DMS153 (cell line): ENCODE measurements at places on chromosomes 3 and 15.
A peak's percentile ranks its signal among the peaks of the same experiment; 100 is the strongest.

GRCh38 chr15:100183921-100184495 lies 157.8 kb downstream of the ADAMTS17 start:
- DNase-seq, result no peak

- no peak for DNase-seq
Measured at GRCh38 chr3:167705840-167706239, 28.9 kb downstream of the PDCD10 start.

- DNase-seq, result no peak
Measured at GRCh38 chr3:4045756-4046155, 246.5 kb downstream of the LRRN1 start.

- DNase-seq, result peak; percentile 4
Measured at GRCh38 chr15:101258238-101259144, 6.6 kb upstream of the CHSY1 start.

- DNase-seq, result no peak
Measured at GRCh38 chr3:79085171-79085570, 682.6 kb downstream of the ROBO1 start.

GRCh38 chr15:58900631-58901030 lies 32.8 kb downstream of the SLTM start:
- DNase-seq, result no peak

DNA sequence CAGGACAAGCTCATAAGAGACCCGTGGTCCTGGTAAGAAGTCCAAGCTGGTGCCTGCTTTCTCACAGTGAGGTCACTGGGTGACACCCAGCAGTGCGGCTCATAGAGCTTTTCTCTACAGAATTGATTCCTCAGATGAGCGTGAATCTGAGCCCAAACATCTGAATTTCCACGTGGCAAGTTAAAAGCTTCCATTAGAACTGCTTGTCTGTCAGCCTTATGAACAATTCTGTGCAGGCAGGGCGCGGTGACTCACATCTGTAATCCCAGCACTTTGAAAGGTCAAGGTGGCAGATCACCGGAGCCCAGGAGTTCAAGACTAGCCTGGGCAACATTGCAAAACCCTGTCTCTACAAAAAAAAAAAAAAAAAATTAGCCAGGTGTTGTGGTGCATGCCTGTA lies 113.1 kb upstream of the ABHD17C start:
- DNase-seq, result no peak

DNA sequence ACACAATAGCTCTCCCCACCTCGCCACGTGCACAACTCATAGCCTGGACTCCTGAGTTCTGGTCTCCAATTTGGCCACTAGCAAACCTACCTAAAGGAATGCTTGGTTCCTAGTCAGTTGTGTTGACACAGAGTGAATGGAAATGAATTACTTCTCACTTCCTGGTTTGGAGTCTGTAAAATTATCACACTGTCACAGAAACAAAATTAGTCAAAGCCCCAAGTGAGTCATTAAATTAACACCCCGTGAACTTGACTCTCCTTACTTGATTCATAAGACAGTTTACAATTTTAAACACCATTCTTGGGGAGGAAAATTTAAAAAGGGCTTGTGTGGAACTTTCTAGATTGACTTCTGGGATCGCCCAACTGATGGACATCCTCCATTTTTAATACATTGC lies 276.2 kb upstream of the CTNNB1 start:
- no peak for DNase-seq

DNA sequence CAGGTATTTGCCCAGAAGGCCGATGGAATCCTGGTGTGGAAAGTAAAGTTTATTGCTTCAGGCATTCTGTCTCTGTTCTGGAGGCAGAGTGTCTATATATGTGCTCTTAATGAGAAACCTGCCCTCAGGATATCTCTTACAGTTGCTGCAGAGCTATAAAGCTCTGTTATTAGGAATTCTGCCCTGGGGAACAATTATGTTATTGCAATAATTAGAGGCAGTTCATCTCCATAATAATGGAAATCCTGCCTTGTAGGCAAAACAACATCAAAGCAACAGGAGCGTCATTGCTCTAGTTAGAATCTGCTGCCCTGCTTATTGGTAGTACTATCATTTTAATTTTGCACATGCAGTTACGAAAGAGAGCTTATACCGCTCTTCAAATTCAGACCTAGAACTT lies 175.6 kb downstream of the IL5RA start:
- DNase-seq, result no peak

- no peak for DNase-seq
Measured at GRCh38 chr15:91873138-91873536, 19.6 kb downstream of the SLCO3A1 start.

- no peak for DNase-seq
Measured at GRCh38 chr3:106830334-106830733, 546.9 kb upstream of the CCDC54 start.

DNA sequence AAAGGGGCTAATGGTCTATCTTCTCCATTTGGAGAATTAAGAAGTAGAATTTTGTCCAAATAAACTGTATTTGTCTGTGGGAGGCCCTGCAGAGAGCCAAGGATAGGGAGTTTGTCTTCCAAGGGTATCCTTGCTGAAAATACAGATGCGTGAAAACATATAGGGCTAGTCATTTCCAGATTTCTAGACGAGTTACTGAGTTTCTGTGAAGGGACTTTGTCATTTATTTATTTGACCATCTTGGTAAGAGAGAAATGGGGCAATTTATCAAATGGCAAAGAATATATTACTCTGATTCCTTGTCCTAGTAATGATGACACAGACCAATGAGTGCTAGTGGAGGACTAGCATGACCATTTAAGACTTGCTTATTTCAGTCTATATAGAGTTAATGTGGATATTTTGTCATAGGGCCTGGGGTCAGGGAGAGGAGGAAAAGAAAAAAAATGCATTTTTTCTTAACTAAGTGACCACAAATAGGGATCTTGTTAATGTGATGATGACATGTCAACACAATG lies 376.6 kb upstream of the ONECUT1 start:
- no peak for DNase-seq

GRCh38 chr3:140822401-140823047 lies 119.1 kb upstream of the SLC25A36 start:
- DNase-seq, result no peak

- no peak for DNase-seq
Measured at GRCh38 chr3:134355416-134355815, 18.8 kb downstream of the AMOTL2 start.

- no peak for DNase-seq
Measured at GRCh38 chr3:103218793-103219192, 784.0 kb downstream of the ZPLD1 start.

DNA sequence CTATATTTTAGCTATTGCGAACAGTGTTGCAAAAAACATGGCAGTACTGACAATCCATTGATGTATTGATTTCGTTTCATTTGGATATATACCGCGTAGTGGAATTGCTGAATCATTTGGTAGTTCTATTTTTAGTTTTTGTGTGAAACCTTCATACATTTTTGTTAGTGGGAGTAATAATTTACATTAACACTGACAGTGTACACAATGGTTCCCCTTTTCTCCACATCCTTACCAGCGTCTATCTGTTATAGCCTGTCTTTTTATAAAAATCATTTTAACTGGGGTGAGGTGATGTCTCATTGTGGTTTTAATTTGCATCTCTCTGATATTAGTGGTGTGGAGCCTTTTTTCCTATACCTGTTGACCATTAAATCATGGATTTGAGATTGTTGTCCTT lies 392.4 kb upstream of the ALCAM start:
- no peak for DNase-seq

- no peak for DNase-seq
Measured at GRCh38 chr3:31448035-31448881, 84.5 kb upstream of the STT3B start.

- peak; percentile 61 for DNase-seq
Measured at GRCh38 chr3:129596194-129597086, 10.0 kb downstream of the PLXND1 start.

GRCh38 chr3:129461022-129461421 lies 21.0 kb downstream of the IFT122 start:
- no peak for DNase-seq

- no peak for DNase-seq
Measured at GRCh38 chr15:75203017-75203907, 1.6 kb downstream of the C15orf39 start.

GRCh38 chr3:130266817-130267216 lies 78.7 kb upstream of the COL6A5 start:
- DNase-seq, result no peak

GRCh38 chr3:122646146-122646988 lies 34.3 kb upstream of the PARP14 start:
- DNase-seq, result no peak

GRCh38 chr3:101646726-101647125 lies 30.2 kb downstream of the ZBTB11 start:
- DNase-seq, result no peak

DNA sequence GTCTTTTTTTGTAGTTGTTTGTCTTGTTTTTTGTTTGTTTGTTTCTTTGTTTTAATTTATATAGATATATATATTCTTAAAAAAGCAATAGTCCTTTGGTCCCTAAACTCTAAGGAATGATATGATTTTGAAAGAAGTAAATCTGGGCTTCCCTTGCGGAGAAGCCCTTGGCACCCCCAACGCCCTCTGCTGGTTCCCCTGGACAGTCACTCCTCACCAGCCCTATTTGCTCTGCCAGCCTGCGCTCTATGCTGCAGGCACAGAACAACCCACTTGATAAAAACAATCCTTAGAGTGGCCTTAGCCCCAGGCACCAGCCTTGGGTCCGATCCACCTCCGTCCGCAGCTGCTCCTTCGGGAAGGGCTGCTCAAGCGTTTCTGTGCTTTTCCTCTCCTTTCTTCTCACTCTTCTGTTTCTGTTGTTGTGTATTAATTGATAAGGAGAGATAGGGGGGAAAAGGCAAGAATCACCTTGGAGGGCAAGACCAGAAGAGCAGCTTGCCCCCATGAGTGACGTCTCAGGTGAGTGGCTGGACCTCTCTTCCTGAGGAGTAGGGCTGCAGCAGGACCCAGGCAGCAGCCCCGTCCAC lies 13.7 kb upstream of the PARP6 start:
- peak; percentile 14 for DNase-seq

- DNase-seq, result peak; percentile 19
Measured at GRCh38 chr15:34588046-34588674, 4.7 kb upstream of the GOLGA8B start.

DNA sequence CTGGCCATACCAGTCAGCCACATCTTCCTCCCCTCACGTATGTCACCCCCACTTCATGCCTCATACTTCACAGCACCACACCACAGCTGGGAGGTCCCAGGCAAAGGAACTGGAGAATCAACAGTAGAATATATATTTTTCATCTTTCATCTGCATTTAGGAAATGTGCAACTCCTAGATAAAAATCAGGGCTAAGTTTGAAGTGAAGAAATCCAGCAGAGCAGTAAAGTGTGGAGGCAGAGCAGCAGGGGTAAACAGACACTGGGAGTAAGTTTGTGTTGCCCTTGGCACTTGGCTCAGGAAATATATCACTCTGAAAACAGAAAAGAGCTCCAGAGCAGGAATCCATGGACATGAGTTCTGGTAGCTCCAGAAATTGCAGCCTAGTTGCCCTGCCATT lies 2.8 kb upstream of the HERC1 start:
- DNase-seq, result no peak

DNA sequence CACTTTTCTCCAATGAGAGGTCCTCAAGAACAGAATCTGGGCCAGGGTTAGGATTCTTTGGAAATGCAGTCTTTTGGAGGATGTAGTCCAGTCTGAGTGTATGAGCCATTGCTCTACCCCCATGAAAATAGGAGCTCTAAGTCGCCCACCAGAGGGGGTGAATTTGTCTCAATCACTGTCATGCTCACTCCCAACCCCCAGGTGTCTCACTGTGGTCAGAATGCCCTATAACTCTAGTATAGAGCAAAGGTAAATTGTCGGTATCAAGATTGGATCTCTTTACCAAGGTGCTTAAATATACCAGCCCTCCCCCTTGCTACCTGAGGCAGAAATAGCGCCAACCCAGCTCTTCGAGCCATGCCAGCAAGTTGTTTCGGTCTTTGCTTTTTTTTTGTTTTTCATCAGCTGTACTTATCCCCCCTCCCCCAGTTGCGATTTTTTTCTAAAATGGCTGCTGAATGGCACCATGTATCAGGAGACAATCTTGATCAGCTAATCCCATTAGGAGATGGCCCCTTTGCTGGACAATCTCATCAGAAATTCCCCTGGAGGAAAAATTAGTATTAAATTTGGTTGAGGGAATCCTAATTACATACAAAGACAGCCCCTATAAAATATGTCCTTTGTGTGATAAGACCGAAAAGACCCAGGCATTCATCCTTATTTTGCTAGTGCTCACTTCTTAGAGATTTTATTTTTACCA lies 130.7 kb downstream of the EBLN2 start:
- DNase-seq, result no peak

DNA sequence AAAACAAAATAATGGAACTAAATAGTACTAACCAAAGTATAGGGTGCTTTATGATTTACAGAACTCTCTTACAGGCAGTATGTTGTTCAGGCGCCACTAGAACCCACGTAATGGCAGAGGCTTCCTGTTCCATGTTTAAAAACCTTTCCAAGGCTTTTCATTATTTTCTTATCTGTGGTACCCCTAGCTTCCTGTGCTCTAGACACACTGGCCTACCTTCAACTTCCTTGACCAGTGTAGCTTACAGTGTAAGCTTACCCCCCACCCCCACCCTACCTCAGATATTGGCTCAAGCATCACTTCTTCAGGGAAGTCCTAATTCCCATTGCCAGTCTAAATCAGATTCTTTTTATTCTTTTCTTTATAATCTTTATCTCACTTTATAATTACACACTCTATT lies 2.9 kb downstream of the NR2C2 start:
- DNase-seq, result no peak

DNA sequence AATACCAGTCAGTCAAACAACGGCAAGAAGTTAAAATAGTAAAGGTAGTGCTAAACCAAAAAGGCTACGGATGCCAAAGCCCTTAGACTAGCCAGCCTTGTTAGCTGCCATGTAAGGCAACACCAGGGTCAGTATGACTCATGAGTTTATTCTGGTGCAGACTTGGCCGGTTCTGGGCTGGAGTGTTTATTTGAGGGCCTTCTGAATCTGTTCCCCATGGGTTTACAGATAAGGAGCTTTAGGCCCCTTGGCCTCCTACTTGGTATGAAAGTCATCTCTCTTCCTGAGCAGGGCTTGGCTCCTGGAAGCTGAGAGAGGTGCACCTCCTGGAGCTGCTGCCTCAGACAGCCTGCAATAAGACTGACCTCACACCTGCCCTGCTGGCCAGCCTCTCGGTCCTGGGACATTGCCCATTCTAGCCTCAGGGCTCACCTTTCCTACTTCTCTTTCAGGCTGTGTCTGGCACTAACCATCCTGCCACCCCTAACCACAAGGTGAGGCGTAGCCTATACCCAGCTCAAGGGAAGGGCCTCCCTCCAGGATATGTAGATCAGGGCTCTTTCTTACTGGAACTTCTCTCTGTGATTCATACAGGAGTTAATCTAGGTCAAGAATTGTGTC lies 10.4 kb upstream of the RTP1 start:
- DNase-seq, result no peak

- no peak for DNase-seq
Measured at GRCh38 chr15:80473286-80474223, 69.4 kb downstream of the ARNT2 start.
